ENCODE measurements at places on chromosomes 2 and 18.

GRCh38 chr2:147420517-147420916 lies 424.3 kb upstream of the ACVR2A start:
- DNase-seq: no peak

GRCh38 chr18:55997151-55997561 lies 409.2 kb upstream of the TCF4 start:
- peak; percentile 68 for DNase-seq

DNA sequence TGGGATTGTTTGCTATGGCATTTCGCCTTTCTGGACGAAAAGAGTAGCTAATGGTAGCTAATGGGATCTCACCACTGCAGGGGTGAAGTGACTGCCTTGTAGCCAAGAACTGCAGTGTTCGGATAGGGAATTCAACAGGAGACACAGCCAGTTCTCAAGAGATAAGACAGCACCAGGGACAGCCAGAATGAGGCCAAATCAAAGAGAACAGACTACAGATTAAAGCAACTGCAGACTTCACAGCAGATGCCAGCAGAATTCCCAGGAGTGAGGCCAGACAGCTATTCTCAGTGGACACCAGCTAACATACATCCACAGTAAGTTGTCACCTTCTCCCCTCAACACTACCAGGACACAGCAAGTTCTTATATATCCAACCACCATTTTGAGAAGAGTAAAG lies 124.0 kb downstream of the PLA2R1 start:
- DNase-seq: no peak

DNA sequence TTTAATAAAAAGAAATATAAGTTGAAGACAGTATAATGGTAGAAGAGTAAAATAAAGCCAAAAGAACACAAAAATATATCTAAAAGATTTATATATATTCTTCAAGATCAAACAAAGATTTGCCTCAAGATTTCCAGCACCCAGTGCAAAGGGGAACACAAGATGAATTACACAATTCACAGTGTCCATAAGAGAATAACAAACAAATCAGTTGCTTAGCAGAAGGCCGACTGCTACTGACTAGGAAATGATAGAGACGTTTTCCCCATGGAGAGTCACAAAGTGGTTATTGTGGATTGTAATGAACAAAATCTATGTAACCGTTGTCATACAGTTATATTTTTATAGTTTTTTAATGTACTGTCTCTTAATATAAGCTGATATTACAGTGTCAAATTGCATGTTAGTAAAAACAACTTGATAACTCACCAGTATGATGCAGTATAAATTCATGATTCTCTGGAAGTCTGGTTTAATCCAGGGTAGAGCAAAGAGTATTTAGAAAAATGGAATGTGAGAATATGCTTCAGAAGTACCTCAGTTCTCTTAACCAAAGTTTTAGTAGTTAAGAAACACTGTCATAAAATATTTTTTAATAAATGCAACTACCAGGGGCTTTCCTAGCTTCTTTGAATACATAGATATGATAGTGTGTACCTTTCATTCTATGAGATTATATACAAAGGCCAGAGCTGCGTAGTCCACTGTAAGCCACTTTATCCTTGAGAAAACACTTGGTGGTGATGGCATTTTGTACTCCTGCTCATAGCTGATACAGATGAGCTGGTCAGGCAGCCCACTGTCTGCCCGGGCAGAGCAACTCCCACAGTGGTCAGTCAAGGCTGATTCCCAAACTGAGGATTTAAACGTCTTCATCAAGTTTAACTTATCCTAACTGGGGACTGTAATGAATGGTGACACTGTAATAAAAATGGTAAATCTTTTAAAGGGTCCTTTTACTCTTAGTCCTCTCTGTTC lies 180.5 kb upstream of the DTNA start:
- no peak for DNase-seq

GRCh38 chr2:71700658-71701397 lies 247.5 kb downstream of the DYSF start:
- DNase-seq: no peak

DNA sequence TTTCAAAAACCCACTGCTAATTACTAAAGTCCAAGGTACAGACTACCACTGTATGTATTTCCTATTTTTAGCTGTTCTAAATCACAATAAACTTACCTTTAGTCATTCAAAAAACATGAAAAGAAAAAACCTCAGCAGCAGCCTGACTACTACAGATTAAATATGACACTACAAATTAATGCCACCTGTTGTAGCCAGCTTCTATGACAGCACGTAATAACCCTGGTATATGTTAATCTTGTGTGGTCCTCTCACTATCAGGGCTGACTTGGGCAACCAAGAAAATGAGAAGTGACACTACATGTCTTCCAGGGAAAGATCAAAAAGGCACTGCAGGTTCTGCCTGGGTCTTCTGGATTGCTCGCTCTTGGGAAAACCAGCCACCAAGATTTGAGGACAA lies 90.6 kb upstream of the FAM124B start:
- no peak for DNase-seq

- DNase-seq: no peak
These were observed 347.4 kb downstream of the PARD3B start for GRCh38 chr2:204892506-204893255.

DNA sequence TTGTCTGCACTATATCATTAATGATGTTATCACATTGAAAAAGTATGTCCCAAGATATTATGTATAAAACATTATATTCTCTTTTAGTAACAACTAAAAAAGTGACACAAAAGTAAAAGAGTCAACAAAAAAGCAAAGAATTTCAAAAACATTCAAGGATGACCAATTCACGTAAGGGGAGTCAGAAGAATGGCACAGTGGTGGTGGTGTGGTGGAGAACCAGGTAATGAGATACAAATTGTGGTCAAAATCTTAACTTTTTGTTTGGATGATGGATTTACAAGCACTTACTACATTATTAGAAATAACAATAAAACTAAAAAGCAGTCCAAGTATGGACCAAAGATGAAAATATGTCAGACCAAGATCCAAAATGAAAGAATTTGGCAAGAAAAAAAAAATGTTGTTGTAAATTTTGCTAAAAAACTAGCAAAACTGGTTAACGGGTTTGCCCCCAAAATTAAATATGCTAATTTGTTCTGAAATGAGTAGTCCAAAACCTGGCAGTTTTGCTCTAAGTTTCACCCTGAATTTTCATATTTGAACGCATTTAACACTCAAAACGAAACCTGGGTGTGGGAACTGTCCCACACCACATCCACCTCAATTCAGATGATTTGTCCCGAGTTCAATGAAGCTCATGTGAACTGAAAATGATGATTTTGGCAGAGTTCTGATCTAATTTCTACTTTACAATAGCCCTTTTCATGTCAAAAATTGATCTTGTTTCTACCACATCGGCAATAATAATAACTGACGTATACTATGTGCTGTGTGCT lies 135.8 kb downstream of the IKZF2 start:
- no peak for DNase-seq

- no peak for DNase-seq
These were observed 120.4 kb downstream of the L3MBTL4 start for GRCh38 chr18:6294148-6294784.

DNA sequence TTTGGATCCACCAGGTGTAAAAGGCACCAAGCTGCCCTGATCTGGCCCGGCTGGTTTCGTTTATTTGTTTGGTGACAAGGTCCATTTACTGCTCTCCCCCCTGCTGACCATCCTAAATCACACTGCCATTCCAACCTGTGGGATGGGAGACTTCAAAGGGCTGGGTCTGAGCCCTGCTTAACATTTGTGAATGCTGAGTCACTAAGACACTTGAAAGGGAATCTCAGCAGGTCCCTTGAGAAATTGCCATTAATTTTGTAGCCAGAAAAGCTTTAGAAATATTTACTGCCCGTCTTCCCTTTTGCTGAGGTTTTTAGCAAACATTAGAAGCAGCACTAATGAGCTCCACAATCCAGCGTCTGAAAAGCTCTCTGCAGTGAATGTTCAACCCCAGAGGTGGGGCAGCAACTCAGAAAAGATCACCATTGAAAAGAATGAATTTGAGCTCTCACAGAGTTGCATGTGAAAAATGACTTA lies 133.8 kb downstream of the ARL4C start:
- peak; percentile 33 for DNase-seq

- no peak for DNase-seq
These were observed 378.9 kb downstream of the GRB14 start for GRCh38 chr2:164242409-164242808.

DNA sequence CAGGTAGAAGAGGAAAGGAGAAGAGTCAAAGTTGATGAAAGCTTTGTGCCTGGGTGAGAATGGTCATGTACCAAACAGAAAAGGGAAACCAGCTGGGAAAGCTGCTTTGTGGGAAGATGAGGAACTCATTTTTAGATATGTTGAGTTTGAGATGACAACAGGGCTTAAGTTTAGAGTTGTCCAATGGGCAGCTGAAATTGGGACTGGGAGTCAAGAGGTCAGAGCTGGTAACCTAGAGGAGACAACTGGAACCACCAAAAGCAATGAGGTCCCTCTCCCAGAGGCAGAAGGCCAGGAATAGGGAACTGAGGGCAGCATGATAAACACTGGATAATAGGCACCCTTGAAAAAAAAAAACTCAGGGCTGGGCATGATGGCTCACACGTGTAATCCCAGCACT lies 48.8 kb downstream of the SLC4A1AP start:
- no peak for DNase-seq

Data from retinal pigment epithelial cell (primary cell).